CD4-positive, alpha-beta T cell treated with Interferon gamma for 1 hour (primary cell): ENCODE measurements at places on chromosomes 7 and 10.

- no peak for DNase-seq
Measured at GRCh38 chr7:26991796-26992195, 104.0 kb downstream of the HOXA1 start.

DNA sequence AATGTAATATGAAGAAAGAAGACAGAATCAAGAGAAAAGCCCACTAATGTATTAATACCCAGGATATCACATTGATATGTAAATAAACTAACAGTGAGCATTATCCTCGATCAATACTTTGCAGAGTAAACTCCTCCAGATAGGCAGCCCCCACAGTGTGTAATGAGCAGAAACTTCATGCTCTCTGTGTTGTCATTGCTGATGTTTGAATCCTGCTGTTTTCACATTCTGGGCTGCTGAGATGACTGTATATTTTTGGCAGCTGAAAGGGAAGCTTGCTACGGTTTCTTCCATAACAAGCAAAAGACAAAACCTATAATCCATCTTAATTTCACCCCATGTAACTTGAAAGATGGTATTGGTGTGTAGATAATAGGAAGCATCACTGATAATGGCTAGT is 15.3 kb upstream of the THSD7A start:
- no peak for DNase-seq

DNA sequence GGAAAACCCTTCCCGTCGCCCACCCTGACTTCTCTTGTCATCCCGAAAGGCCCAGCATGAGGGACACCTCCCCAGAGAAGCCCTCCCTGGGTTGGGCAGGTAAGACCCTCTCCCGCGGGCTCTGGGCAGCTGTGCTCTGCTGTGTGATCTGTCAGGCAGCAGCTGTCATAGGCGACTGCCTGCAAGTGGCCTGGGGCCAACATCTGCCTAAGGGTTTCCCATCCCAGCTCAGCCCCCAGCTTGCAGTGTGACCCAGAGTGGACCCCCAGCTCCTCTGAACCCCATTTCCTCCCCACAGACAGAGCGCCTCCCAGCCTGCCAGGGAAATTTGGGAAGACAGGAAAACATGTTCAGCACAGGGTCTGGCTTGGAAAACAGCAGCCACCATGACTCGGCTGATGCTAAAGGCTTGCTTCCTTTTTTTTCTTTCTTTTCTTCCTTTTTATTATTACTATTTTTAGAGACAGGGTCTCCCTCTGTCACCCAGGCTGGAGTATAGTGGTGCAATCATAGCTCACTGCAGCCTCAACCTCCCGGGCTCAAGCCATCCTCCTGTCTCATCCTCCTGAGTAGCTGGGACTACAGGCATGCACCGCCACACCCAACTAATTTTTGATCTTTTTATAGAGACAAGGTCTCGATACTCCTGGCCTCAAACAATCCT is 18.3 kb upstream of the TNRC18 start:
- DNase-seq, result no peak

DNA sequence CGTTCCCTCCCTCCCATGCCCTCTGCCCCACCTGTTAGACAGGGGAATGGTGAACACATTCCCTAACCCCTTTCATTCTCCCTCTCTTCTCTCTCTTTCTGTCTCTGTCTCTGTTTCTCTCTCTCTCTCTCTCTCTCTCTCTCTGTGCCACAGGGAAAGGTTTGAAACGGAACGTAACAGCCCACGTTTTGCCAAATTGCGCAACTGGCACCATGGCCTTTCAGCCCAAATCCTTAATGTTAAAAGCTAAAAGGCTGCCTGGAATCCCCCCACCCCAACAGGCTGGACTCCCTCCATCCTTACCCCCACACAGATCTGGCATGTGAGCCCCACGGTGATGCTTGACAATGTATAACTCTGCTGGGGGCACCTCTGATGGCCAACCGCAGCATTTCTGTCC is 30.8 kb downstream of the LDB3 start:
- DNase-seq, result no peak

DNA sequence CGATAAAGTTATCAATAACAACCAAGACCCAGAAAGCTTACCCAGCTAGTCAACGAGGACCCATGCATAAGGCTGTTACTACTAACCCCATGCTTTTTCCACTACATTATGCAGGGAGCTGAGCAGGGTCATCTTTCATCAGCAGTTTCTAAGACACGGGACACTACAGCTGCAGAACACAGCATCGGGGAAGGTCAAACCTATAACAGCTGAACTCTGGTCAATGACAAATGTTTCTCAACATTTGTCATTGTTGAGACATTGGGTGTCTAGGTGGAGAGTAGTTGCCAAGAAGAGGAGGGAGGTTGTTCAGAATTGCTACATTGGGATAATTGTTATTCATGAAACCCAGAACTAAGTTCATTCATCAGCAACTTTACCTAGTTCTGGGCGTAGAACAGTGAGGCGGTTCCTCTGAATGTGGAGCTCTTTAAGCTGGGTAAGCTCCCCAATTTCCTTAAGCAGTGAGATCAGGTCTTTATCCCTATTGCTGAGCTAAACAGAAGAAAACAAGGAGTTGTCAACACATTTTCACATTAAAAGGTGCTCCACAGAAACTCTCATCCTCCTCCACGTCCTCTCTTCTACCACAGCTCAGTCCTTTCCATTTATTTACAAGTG is 105.6 kb downstream of the ZNF22 start:
- no peak for DNase-seq

GRCh38 chr10:88889559-88890337 is 9.7 kb downstream of the STAMBPL1 start:
- DNase-seq, result no peak

DNA sequence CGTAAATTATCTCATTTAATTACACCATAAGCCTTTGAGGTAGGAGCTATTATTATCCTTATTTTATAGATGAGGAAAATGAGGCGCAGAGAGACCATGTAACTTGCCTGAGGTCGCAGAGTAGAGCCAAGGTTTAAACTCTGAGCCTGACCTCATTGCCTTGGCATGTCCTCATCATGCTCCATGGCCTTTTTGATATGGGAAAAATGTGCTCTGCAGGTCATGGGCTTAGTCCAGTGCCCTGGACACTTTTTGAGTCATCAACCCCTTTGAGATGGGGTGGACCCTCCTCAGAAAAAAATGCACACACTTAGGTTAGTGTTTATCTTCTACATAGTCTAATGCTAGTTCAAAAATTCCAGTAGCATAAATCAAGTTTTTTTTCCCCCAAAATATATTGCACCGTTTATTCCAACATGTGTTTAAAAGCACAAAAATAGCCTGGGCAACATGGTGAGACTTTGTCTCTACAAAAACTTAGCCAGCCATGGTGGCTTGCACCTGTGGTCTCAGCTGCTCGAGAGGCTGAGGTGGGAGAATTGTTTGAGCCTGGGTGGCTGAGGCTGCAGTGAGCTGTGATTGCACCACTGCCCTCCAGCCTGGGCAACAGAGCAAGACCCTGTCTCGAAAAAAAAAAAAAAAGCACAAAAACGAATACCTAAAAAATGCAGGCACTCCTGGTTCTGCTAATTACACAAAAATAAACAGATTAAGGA is 28.6 kb upstream of the TMEM178B start:
- no peak for DNase-seq

GRCh38 chr10:8325024-8325980 is 270.8 kb downstream of the GATA3 start:
- DNase-seq, result no peak

GRCh38 chr7:143292876-143293275 is 4.7 kb downstream of the CASP2 start:
- DNase-seq, result no peak

GRCh38 chr10:126508535-126509040 is 120.3 kb upstream of the ADAM12 start:
- no peak for DNase-seq

- no peak for DNase-seq
Measured at GRCh38 chr10:94251098-94251497, 111.6 kb downstream of the NOC3L start.

DNA sequence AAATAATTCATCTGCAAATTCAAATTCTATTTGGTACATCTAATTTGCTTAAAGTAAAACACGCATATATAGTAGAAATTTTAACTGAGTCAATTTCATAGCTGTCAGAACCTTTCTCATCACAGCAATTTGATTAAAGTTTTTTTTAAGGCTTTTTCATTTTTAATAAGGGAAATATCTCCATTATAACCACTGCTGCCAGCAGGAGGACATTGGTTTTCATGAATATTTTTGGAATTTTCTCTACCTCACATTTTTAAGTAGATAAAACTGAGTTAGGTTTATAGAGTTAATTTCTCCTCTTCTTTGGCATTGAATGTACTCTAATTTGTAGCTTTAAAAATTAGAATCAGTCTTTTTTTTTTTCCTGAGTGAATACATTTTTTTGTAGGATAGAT is 82.2 kb downstream of the ST7 start:
- DNase-seq, result no peak

- no peak for DNase-seq
Measured at GRCh38 chr10:97843281-97843671, 6.4 kb upstream of the GOLGA7B start.

DNA sequence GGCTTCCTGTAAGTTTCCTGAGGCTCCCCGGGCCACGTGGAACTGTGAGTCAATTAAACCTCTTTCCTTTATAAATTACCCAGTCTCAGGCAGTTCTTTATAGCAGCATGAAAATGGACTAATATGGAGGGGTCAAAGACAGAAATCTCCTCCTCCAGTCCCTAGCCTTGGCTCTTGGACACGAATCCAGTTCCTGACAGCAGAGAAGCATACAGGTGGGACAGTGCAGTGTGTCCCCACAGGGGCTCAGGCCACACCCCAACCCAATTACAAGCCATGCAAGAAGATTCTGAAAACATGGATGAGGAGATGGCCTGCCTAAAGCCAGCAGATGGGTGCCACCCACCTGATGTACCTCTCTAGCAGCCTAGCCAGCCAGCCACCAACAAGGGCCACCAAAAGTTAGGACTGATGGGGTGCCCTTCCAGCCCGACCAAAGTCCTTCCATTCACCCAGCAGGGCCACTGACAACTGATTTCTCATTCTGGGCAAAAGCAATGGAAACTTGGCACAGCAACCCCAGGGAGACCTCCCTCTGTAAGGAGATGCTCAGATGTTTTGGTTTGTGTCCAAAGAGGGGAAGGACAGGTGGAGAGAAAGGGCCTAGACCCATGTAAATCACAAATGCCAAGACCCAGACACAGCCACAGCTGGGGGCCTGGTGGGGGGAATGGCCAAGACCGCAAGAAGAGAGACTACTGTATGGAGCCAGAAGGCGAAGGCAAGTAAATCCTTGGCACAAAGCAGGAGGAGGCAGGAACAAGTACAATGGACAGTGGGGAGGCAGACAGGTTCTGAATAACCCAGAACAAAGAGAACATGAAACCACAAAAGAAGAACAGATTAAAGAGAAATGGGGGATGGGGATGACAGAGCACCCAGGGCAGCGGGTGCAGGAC is 13.6 kb downstream of the GPRIN2 start:
- DNase-seq, result peak; percentile 1

GRCh38 chr7:95993380-95993779 is 221.0 kb downstream of the DYNC1I1 start:
- no peak for DNase-seq

DNA sequence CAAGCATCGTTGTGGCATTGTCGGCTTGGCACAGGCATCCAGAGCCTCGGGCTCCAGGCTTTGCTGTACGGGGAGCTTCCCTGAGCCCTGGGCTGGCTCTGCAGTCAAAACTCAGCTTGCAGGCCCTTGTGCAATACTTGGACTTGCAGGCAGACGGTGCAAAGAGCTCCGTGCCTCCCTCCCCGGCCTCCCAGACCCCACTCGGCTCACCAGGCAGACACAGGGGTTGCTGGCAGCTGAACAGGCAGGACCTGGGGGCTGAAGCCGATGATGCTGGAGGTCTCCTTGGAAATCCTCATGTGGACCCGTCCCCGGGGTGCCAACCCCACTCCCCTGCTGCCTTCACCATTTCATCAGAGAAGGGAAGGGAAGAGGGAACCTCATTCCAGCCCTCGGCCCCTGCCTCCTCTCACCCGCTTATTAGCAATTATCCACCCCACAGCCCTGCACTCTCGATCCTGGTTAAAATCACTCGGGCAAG is 59.6 kb upstream of the GNA12 start:
- no peak for DNase-seq

- DNase-seq, result no peak
Measured at GRCh38 chr10:25159591-25159990, 15.2 kb upstream of the GPR158 start.

DNA sequence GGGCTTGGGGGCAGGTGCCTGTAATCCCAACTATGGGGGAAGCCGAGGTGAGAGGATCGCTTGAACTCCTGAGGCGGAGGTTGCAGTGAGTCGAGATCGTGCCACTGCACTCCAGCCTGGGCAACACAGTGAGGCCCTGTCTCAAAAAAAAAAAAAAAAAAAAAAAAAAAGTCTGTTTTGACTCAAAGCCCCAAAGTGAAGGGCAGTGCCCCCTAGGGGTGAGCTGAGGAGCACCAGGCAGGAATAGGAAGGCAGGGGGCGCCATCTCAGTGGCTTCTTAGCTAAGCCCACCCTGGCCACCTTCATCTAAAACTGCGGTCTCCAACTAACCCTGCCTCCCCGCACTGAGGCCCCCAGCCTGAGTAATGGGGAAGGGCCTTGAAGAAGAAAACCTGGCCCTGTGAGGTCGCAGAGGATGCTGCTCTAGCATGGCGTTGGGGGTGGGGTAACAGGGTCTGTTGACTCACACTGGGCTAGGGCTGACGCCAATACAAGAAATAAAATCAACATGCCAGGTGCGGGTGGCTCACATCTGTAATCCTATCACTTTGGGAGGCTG is 9.8 kb downstream of the PODXL start:
- peak; percentile 17 for DNase-seq

GRCh38 chr7:106012935-106013439 is 49.9 kb downstream of the CDHR3 start:
- no peak for DNase-seq
